ENCODE measurements at places on chromosomes 16 and 17. TPM values are rescaled to one million over a fixed set of nuclear protein-coding genes. Genes with fewer than 3 reads are reported as not detected.
A peak's percentile ranks its signal among the peaks of the same experiment; 100 is the strongest.

The NOG gene
- 2.6 TPM for total RNA-seq

DNA sequence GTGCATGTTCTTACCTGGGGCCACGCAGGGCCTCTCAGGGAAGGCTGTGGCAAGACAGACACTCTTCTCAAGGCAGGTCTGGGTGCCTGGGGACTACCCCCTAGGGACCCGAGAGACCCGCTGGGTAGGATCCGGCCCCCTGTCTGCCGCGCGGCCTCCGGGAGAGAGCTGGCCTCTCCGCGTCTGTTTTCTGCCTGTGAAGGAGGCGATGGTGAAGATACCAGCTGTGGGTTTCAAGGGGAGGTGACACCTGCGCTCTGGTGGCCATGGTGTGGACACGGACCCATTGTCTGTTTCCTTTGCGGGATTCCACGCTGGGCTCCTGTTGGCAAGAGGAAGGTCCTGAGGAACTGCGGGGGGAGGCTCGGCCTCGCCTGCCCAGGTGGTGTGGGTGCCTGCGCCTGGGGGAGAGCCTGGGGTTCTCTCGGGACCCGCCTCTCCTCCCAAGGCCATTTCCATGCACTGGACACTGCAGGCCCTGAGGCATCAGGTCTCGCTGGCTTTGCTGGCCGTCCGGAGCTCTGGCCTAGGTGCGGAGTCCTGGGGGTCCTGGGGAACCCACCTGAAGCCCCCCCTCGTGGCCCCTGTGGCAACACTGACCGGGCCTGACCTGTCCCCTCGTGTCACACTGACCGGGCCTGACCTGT is 12.2 kb upstream of the METRNL start:
- H3K4me3 ChIP-seq, result no peak overlapping the region
- DNase-seq, result peak; percentile 3
- no peak overlapping the region for H3K27ac ChIP-seq
- no peaks in the 10 kb centered on the region for H3K36me3 ChIP-seq

DNA sequence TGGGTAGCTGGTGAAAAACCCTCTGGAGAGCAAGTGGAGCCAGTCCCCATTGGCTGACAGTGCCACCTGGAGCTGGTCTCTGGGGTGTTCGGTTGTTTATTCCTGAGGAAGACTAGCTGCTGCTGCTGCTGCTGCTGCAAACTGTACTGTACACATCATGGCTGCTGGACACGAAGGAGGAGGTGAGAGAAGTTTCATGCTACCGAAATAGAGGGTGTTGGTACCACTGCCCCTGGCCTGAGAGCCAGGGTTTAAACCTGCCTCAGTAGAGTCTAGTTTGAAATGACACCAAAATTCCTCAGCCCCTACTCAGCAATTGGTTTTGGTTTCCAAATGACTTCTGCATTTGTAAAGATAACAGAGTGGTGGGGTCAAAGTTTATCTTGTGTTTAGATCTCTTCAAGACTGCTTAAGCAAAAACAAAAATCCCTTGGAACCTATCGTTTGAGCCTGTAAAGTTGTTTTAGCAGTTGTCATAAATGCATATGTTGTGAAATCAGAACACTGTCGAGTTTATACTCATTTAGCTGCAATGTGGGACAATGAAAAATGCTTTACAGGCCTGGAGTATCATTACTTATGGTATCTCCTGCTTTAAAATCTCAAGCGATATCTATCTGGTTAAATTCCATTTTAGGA is 40.8 kb downstream of the CYB5B start:
- H3K4me3 ChIP-seq, result no peak overlapping the region
- H3K27ac ChIP-seq, result peak overlapping the region; percentile 48
- H3K27me3 ChIP-seq, result no peaks in the 10 kb centered on the region
- peaks cover 49% of the 10 kb centered on the region for H3K4me1 ChIP-seq

The RASD1 gene
- 0.21 TPM for total RNA-seq

GRCh38 chr17:17725752-17726457 is 44.6 kb downstream of the RAI1 start:
- no peak overlapping the region for H3K4me3 ChIP-seq
- no peak overlapping the region for H3K27ac ChIP-seq
- H3K27me3 ChIP-seq, result peaks cover 24% of the 10 kb centered on the region
- peaks cover 40% of the 10 kb centered on the region for H3K4me1 ChIP-seq

DNA sequence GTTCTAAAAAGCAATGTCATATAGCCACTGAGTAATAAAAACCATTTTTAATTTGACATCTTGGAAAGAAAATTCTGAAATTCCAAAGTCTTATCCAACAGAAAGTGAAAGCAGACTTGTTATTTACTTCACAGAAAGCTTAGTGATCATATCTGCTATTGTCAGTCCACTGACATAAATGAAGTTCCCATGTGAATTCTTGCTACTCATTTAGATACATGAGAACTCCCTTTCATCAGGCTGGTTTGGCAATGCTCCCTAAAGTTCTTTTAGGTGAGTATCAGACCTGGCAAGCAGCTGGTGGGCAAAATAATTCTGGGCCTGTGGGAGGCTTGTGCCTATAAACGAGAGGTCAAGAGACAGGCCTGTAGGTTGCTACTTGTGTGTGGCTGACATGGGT is 23.4 kb downstream of the NME2 start:
- no peak for DNase-seq
- no peak overlapping the region for H3K4me3 ChIP-seq
- peaks cover 25% of the 10 kb centered on the region for H3K36me3 ChIP-seq
- H3K27me3 ChIP-seq, result no peaks in the 10 kb centered on the region
- H3K4me1 ChIP-seq, result no peaks in the 10 kb centered on the region

The LDHD gene
- not detected for total RNA-seq

The TNK1 gene
- total RNA-seq, result 6.9 TPM

DNA sequence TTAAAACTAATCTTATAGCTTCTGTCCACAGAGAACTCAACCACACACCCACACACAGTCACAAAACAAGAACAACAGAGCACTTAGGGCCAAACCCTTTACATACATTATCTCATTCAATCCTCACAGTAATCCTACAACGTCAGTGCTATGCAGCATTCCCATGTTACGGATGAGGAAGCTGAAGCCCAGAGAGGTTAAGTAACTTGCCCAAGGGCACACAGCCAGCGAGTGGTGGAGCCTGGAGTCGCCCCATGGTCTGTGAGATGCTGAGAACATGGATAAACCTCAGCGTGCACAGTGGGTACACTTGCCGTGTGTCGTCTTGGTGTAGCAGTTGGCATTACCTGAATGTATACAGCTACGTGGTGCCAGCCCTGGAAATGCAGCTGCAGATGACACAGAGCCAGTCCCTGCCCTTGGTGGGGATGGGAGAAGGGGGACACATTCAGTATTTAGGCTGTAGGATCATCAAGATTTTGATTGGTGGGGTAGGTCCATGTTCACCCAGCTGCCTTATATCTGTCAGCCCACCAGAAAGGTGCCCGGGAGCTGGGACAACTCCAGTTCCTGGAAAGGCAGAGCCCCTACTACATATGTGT is 177.0 kb downstream of the IRF8 start:
- H3K27ac ChIP-seq, result no peak overlapping the region
- H3K36me3 ChIP-seq, result no peaks in the 10 kb centered on the region
- H3K4me1 ChIP-seq, result no peaks in the 10 kb centered on the region
- peaks cover 6% of the 10 kb centered on the region for H3K27me3 ChIP-seq
- DNase-seq, result no peak

The MILR1 gene
- 0.30 TPM for total RNA-seq

The SOX9 gene
- not detected for total RNA-seq

The TMEM220 gene
- 1.1 TPM for total RNA-seq

DNA sequence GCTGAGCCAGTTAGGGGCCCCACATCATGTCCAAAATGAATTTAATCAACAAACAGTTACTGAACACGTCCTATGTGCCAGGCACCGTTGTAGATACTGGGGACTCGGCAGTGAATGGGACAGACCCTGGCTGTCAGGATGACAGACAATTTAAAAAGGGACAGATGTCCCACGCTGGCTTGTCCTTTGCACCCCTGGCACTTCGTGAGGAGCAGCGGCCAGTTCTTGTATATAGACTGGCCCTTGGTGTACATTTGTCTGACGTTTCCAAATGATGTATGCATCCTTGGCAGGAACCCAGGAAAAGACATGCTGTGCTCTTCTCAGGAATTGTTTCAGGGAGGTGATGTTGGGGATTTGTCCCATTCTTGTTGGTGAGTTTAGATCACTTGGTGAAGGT is 21.1 kb downstream of the IL4R start:
- H3K4me3 ChIP-seq, result no peak overlapping the region
- no peaks in the 10 kb centered on the region for H3K27me3 ChIP-seq

GRCh38 chr17:44546671-44547606 is 10.3 kb upstream of the FZD2 start:
- DNase-seq, result no peak
- H3K4me1 ChIP-seq, result no peaks in the 10 kb centered on the region
- H3K27me3 ChIP-seq, result peaks cover 15% of the 10 kb centered on the region
- H3K4me3 ChIP-seq, result no peak overlapping the region
- no peaks in the 10 kb centered on the region for H3K36me3 ChIP-seq
- H3K27ac ChIP-seq, result no peak overlapping the region

The METTL23 gene
- 25.3 TPM for total RNA-seq

DNA sequence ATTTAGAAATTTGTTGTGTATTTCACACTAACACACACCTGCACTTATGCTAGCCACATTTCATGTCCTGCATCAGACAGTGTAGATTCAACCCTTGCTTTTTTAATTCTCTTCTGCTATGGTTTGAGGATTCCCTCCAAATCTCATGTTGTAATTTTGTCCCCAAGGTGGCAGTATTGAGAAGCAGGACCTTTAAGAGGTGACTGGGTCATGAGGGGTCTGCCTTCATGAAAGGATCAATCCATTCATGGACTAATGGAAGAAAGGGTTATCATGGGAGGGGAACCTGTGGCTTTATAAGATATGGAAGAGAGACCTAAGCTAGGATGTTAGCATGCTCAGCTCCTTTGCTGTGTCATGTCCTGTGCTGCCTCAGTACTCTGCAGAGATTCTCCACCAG is 1032.2 kb downstream of the CDH11 start:
- H3K27me3 ChIP-seq, result no peaks in the 10 kb centered on the region
- no peaks in the 10 kb centered on the region for H3K36me3 ChIP-seq
- no peaks in the 10 kb centered on the region for H3K4me1 ChIP-seq
- no peak overlapping the region for H3K27ac ChIP-seq

DNA sequence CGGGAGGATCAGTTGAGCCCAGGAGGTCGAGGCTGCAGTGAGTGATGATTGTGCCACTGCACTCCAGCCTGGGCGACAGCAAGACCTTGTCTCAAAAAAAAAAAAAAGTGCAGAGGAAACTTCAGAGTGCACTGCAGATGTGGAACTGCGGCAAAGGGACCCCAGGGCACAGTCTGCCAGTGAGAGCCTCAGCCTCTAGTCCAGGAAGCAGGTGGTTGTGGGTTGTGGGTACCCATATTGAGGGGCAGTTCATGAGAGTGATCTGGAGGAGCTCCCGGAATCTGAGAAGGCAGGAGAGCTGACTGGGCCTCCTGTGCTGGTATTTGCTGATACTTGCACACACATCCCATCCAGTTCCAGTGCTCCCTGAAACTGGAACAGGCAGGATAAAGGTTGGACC is 13.1 kb downstream of the FOXN1 start:
- DNase-seq, result no peak
- no peak overlapping the region for H3K27ac ChIP-seq
- no peaks in the 10 kb centered on the region for H3K27me3 ChIP-seq

GRCh38 chr16:56233795-56234566 is 42.7 kb downstream of the GNAO1 start:
- no peak for DNase-seq
- H3K4me1 ChIP-seq, result no peaks in the 10 kb centered on the region
- no peak overlapping the region for H3K4me3 ChIP-seq
- no peak overlapping the region for H3K27ac ChIP-seq

The PNMT gene
- total RNA-seq, result not detected

The FBXW10B gene
- 0.66 TPM for total RNA-seq

The SYNGR3 gene
- total RNA-seq, result 4.8 TPM

GRCh38 chr17:68981288-68981687 is 26.1 kb upstream of the ABCA8 start:
- H3K27me3 ChIP-seq, result peaks cover 2% of the 10 kb centered on the region
- H3K4me3 ChIP-seq, result no peak overlapping the region
- no peak overlapping the region for H3K27ac ChIP-seq

The GCGR gene
- total RNA-seq, result not detected

GRCh38 chr17:19987897-19988296 is 10.3 kb upstream of the AKAP10 start:
- no peaks in the 10 kb centered on the region for H3K36me3 ChIP-seq
- no peak overlapping the region for H3K27ac ChIP-seq

DNA sequence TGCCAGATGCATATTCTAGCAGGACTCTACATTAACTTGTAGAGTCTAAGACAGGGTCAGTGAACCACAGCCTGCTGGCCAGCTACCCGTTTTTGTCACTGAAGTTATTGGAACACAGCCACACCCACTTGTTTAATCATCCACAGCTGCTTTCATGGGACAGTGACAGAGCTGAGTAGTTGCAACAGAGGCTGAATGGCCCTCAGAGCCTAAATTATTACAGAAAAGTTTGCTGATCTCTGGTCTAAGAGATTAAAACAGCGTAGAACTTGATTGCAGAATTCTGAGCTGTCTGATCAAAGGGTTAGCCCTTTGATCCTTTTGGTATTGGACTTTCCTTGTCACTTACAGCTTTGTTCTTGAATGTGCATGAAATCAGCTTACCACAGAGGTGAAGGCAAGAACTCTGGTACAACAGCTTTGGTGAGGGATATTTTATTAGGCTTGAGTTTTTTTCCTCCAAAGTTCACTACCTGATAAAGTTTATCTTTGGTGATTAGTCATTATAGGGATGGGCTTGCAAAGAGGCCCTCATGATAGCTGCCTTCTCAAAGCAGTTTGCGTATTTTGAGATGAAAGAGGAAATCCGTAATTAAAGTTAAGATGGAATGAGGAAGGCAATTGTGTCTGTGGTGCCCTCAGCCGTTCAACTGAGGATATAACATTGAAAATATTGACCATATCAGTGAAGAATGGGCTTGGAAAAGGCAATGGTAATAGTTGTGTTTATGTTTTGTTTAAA is 23.6 kb downstream of the ALDH3A2 start:
- H3K27ac ChIP-seq, result no peak overlapping the region
- no peaks in the 10 kb centered on the region for H3K27me3 ChIP-seq
- H3K36me3 ChIP-seq, result peaks cover 12% of the 10 kb centered on the region
- H3K4me1 ChIP-seq, result no peaks in the 10 kb centered on the region
- no peak for DNase-seq

- peak overlapping the region; percentile 100 for H3K27ac ChIP-seq
- H3K4me3 ChIP-seq, result peak overlapping the region; percentile 80
- DNase-seq, result peak; percentile 31
- peaks cover 72% of the 10 kb centered on the region for H3K4me1 ChIP-seq
- H3K36me3 ChIP-seq, result peaks cover 13% of the 10 kb centered on the region
Observed at GRCh38 chr17:82303944-82304808, 13.2 kb downstream of the CD7 start.

- H3K27ac ChIP-seq, result peak overlapping the region; percentile 82
- DNase-seq, result no peak
- H3K4me1 ChIP-seq, result peaks cover 8% of the 10 kb centered on the region
- no peak overlapping the region for H3K4me3 ChIP-seq
- H3K36me3 ChIP-seq, result peaks cover 41% of the 10 kb centered on the region
Observed at GRCh38 chr16:48300391-48300856, 53.1 kb upstream of the ABCC11 start.

DNA sequence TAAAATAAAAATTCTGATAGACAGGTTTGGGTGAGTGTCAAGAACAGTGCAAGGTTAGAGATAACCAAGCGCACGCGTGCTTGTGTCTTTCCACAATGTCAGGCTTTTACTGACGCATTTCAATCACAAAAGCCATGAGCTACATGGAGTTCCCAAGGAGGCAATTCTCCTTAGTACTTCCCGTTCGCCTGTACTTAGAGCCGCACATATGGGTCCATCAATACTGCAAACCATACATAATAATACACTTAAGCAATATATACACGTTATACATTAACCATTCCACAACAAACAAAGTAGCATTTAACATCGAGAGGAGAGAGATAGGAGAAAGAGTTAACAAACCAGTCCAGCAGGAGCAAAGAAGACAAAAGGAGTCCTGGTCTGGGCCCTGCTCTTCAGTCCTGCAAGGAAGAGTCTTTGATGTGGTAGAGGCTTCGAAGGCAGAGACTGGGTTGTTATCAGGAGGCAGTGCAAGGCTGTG is 11.9 kb upstream of the GPRC5C start:
- H3K27me3 ChIP-seq, result peaks cover 5% of the 10 kb centered on the region
- H3K4me1 ChIP-seq, result peaks cover 2% of the 10 kb centered on the region
- DNase-seq, result no peak
- no peaks in the 10 kb centered on the region for H3K36me3 ChIP-seq
- H3K27ac ChIP-seq, result no peak overlapping the region

Data from activated CD4-positive, alpha-beta T cell treated with anti-CD3 and anti-CD28 coated beads for 36 hours (primary cell).